Brain pericyte (primary cell): ENCODE measurements at places on chromosomes 13 and 19.

DNA sequence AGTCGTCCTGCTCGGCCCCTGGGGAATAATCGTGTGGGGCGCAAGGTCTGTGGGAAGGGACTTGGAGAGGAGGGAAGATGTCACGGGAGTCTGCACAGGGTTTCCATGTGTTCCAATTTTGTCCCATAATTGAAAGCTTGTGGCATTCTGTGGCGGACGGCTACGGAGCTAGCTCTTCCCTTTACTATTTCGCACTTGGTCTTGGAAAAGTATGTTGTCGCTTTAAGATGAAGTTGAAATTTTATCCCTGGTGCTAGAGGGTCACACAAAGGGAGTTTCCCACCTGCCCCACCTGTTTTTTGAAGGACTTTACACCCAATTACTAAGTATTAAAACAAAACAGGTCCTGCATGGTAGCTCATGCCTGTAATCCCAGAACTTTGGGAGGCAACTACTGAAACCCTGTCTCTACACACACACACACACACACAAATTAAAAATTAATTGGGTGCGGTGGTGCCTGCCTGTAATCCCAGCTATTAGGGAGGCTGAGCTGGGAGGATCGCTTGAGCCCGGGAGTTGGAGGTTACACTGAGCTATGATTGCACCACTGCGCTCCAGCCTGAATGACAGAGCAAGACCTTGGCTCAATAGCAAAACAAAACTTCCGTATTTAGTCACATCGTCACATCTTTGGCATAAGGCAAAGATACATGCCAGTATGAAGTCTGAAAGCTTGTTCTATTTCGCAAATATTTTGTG, 967 bp upstream of the TPT1 start:
- no peak for DNase-seq

DNA sequence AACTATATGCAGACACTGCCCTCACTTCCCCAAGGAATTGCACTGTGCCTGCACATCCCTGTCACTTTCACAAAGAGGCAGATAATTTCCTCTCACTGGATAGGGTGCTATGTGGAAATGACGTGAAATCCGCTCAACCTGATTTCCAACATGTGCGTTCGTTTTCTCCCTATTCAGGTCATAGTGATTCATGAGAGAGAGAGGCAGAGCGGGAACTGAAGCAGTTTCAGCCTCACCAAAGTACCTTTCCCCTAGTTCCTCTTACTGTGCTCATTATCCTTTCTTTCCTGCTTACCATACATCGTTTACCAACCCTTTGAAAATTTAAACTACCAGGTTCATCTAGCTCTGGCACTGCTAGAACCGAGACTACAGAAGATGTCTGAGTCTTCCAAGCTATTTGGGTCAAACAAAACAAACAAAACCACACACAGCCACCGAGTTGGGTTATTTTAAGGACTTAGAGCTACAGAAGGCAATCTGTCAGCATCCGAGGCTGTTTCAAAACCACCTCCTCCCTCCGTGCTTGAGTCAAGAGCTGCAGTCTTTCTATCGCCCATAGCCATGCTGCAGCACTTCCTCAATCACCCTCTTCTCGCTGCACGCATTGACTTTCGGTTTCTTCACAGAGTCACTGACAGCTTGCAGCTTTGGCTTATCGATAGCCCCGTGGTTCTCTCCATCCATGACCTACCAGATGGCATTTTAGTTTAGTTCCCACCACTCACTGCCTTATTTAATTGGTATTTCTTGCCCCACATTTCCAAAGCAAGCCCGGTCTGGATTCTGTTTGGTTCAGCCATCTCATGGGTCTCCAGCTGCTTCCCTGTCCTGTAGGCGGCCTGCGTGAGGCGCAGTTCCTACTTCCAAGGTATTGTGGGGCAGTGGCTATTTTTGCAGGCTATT, 1395.8 kb downstream of the EFNB2 start:
- DNase-seq, result peak; percentile 33

GRCh38 chr13:68982961-68983619, 1124.5 kb upstream of the ATXN8OS start:
- DNase-seq, result no peak

DNA sequence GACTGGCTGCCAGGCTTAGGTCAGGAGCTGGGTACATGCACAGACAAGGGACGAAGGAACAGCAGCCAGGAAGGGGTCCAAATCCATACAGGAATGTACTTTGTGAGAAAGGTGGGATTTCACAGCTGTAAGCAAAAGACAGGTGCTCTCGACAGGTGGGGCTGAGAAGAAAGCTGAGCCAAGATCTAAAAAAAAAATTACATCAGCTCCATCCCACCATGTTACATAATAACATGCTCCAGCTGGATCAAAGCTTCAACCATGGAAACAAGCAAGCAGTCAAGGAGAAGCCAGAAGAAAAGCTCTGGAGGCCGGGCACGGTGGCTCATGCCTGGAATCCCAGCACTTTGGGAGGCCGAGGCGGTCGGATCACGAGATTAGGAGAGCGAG, 8.0 kb downstream of the UBXN6 start:
- no peak for DNase-seq

- DNase-seq, result no peak
Observed at GRCh38 chr19:49786376-49786820, 19.6 kb downstream of the AP2A1 start.

- DNase-seq, result no peak
Observed at GRCh38 chr13:71605744-71606143, 261.3 kb downstream of the DACH1 start.

- no peak for DNase-seq
Observed at GRCh38 chr13:26473571-26474230, 83.8 kb upstream of the WASF3 start.

- no peak for DNase-seq
Observed at GRCh38 chr19:1837625-1838105, 10.6 kb downstream of the REXO1 start.

GRCh38 chr19:43444531-43445287, 20.7 kb downstream of the LYPD3 start:
- no peak for DNase-seq

DNA sequence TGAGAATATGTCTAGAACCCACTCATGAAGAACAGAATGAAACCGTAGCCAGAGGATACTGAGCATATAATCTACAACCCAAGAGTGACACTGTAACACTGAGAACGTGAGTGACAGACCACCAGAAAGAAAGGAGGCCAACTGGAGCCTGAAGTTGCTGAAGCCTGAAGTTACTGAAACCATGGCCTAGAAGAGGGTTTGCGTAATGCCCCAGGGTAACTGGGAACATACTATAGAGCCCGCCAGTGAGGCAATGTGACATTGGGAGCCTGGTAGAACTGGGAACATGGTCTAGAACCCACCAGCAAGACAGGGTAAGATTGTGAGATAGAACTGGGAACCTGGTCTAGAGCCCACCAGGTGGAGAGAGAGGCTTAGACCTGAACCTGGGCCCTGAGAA, 15.5 kb upstream of the TNFSF14 start:
- no peak for DNase-seq

DNA sequence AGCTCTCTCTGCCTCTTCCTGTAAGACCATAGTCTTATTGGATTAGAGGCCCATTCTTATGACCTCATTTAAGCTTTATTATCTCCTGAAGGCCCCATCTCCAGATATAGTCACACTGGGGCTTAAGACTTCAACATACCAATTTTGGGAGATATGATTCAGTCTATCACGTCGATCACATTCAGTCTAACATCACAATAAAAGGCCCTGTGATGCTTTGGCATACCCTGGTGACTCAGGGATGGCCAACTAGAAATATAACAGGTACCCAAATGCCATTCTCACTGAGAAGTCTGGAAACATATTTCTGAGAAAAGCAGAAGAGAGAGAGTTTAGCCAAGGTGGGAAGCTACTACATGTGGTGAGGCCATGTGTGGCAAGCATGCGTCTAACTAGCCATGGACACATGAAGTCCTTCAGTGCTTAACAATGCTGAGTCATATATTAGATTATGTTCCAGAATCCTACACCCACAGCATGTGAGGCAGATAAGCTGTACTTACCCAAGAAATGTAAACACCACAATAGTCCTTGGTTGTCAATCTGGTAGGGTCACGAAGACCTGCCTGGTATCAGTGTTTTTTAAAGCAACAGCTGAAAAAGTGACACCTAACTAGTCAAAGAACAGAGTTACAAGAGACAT, 485.1 kb downstream of the FOXO1 start:
- DNase-seq, result no peak

GRCh38 chr13:43874504-43875092, 4.9 kb downstream of the CCDC122 start:
- no peak for DNase-seq

DNA sequence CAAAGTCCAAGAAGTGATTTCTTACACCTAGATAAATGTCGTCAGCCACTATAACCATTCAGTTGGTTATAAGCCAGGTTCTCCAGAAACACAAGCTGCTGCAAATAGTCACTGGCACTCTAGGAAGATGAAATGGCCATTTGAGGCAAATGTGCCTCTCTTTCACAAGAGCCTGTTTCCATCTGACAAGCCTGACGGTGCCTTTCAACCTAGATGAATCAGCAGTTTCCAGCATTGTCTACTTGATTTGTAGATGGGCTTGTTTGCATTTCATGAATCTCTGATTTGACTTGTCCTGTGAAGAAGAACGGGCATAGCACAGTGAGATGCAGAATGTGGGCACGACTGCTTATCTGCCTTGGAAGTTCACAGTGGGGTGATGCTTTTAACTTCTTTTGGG, 327.2 kb downstream of the LMO7 start:
- no peak for DNase-seq

DNA sequence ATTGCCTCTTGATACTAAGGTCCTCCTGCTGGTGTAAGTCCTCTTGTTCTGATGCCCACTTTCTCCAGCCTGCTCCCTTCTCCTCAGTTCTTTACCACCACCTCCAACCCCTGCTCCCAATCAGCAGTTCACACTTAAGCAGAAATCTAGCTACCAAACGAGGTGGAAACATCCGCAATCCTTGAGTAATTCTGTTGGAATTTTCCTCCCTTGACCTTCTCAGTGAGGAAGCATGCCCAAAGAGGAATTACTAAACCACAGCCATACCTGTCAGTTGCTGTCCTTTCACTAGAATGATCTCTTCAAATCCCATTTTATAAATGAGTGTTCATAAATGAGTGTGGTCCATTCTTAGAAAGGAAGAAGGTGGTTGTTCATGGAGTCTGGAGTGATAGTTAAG, 289.9 kb downstream of the DACH1 start:
- DNase-seq, result no peak

GRCh38 chr19:55597501-55597921, 1.8 kb downstream of the FIZ1 start:
- DNase-seq, result no peak

DNA sequence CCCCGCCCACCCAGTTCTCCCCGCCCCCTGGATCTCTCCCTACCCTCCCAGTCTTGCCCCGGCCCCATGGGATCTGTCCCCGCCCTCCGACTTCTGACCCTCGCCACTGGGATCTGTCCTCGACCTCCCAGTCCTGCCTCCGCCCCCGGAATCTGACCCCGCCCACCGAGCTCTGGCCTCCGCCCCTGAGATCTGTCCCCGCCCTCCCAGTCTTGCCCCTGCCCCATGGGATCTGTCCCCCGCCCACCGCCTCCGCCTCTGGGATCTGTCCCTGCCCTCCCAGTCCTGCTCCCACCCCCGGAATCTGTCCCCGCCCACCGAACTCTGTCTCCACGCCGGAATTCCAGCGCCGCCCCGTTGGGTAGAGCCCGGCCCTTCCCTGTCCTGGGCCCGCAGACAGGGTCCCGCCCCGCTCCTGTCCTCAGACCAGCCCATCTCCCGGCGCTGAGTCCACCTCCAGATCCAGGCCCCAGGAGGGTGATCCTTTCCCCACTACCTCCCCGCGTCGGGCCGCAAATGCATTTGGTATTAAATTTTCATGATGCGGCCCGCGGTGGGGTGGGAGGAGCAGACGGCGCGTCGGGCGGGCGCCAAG, 1.5 kb upstream of the SLC17A7 start:
- DNase-seq, result peak; percentile 17

DNA sequence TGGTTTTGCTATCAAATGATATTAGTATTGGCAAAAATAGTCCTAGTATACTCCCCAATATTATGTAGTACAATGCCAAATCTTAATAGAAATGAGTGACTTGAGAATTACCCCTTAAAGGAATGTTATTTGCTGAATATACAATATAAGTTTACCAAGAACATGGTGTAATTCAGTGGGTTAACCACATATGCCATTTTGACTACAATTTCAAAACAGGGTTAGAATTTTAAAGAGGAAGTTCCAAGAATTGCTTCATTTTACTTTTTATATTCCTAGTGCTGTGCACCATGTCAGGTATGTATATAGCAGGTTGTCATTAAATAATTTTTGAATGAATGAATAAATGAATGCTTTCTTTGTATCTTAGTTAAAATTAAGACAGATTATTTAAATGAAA, 66.3 kb downstream of the LMO7 start:
- DNase-seq, result no peak

- no peak for DNase-seq
Observed at GRCh38 chr13:99565478-99566124, 64.3 kb downstream of the TM9SF2 start.

DNA sequence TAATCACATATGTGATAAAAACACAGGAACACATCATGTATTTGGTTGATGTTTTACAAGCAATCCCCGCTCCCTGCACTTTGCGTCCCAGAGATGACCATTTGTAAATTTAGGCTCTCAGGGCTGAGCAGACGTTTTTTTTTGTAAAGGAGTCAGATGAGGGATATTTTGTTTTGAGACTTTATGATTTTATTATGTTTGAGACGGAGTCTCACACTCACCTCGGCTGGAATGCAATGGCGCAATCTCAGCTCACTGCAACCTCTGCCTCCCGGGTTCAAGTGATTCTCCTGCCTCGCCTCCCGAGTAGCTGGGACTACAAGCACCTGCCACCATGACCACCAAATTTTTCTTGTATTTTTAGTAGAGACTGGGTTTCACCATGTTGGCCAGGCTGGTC, 1.4 kb downstream of the TLE6 start:
- no peak for DNase-seq

DNA sequence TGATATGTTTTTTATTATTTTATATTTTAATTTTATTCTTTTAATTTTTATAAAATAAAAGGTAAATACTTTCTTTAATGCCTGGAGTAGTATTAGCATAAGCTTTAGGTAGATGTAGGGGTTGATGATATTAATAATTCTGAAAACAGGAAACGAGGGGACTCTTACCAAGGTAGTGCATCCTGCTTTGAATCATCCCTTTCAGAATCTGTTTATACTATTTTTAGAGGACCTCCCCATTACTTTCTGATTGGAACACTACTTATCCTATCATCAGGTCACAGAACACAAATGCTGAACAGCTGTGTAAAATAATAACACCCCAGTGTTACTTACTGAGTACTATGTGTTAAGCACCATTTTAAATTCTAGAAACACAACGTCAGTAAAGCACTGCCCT, 27.3 kb downstream of the COG6 start:
- no peak for DNase-seq

GRCh38 chr19:18118420-18119012, 20.9 kb downstream of the MAST3 start:
- no peak for DNase-seq

DNA sequence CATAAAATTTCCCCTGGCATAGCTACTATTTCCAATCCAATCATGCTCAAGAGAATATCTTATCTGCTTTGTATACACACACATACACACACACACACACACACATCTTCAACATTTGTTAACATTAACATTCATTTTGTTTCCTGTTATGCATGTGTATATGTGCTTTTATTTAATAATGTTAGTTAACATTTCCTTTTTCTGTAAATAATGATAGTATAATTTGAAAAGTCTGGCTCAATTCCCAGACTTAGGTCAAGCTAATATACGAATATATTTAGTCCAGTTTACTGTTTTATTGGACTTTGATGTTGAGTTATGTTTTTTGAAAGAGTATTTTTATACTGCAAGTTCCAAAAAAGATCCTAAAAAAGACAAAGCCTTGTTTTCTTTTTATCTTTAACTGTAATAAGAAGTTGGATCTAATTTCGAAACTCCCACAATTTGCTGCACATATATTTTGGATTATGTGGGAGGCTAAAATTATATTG, 1072.4 kb downstream of the EFNB2 start:
- no peak for DNase-seq
